ENCODE measurements at places on chromosomes 3 and 15.
A peak's percentile ranks its signal among the peaks of the same experiment; 100 is the strongest.

DNA sequence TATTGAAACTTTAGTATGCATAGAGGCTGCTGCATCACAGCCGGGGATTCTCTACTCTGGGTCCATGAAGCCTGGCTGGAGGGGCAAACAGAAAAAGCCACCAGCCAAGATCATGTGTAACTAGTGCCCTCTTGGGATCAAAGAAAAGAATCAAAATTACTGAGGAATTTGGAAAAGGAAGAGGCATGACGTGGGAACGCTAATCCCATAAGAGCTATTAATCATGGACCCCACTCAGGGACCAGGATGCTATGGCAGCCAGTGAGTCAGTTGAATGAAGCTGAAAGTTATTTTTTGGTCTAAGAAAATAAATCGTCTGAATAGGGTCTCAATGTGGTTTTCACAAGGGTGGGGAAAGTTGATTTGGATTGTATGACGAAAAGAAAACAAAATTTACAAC lies 1165.1 kb downstream of the ROBO2 start:
- no peak for DNase-seq

DNA sequence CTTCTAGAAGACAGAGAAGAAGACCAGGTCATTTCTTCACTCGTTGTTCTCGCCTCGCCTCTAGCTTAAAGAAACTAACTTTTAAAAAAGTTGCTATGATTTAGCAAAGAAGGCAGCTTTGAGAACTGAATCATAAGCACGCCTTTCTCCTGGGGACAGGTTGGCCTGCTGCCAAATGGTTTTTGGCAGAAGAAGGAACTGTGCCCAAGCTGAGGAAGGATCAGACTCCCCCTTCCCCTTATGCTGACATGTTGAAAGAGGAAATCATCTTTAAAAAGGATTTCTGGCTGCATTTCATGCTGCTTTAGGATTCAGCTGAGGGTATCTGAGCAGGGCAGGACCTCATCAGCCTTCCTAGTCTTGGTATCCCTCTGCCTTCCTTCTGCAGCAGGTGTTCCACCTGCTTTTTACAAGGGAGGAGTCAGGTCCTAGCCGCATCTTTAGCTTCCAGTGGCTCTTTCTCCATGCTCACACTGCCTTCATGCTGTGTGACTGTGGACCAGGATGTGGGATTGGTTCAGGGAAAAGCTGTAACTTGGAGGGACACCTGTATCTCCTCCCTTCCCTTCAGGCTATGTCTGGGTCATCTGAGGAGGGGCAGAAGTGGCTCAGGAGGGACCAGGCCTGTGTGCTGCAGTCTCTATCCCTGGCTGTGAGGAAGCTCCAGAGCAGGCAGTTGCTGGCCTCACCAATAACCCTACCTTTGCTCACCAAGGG lies 34.1 kb upstream of the HACD2 start:
- no peak for DNase-seq

GRCh38 chr15:35271371-35272043 lies 186.4 kb upstream of the NANOGP8 start:
- no peak for DNase-seq

- peak; percentile 31 for DNase-seq
Observed at GRCh38 chr3:120147072-120147871, 53.0 kb upstream of the GSK3B start.

GRCh38 chr3:12903000-12903800 lies 61.8 kb upstream of the RPL32 start:
- no peak for DNase-seq

All from T follicular helper cell (primary cell).